ENCODE measurements at places on chromosomes 11 and 22.

DNA sequence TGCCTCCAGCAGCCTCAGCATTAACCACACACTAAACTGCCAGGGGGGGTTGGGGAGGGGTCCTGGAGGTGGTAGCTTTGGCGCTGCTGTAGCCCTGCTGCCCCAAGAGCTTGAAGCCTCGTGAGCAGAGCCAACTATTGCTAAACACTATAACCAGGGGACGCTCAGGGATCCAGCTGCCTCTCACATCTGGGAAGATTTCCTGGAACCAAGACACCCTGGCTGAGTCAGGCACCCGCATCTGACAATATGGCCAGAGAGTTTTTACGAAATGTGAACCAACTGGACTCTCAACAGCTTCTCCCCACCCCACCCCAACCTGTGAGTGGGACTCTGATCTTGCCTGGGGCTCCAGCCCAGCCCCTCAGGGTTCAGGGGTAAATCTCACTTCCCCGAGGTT lies 14.3 kb downstream of the C1QTNF6 start:
- no peaks in the 10 kb centered on the region for H3K36me3 ChIP-seq
- H3K4me3 ChIP-seq, result no peak overlapping the region
- no peaks in the 10 kb centered on the region for H3K27me3 ChIP-seq
- H3K27ac ChIP-seq, result no peak overlapping the region
- H3K4me1 ChIP-seq, result peaks cover 6% of the 10 kb centered on the region
- no peak for DNase-seq

DNA sequence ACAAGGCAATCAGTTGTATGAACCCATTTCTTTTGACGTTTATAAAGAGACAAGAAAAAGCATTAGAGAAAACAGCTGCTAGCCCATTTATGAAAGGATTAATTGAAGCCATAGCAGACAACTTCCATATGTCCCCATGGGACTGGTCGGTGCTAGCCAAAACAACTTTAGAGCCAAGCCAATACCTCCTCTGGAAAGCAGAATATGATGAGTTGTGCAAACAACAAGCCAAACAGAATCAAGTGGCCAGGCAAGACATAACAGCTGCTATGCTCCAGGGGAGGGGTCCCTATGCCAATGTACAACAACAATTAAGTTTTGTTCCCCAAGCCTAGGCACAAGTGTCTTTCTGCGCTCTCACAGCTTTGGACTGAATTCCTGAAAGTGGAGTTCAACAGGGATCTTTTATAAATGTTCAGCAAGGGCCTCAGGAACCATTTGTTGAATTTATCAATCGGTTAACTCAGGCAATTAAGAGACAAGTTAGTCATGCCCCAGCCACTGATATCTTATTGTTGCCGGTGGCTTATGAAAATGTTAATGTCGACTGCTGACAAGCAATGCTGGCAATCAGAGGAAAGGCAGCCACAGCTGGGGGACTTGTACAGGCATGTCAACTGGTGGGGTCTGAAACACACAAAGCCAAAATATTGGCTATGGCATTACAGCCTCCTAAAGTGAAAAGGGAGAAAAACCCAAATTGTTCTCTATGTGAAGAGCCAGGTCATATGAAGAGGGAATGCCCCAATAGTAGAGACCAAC lies 1593.1 kb upstream of the TENM4 start:
- H3K27ac ChIP-seq, result no peak overlapping the region
- no peaks in the 10 kb centered on the region for H3K4me1 ChIP-seq
- H3K27me3 ChIP-seq, result no peaks in the 10 kb centered on the region

- H3K4me1 ChIP-seq, result no peaks in the 10 kb centered on the region
- no peak for DNase-seq
- no peaks in the 10 kb centered on the region for H3K27me3 ChIP-seq
- H3K4me3 ChIP-seq, result no peak overlapping the region
These were observed 32.3 kb downstream of the TMPRSS5 start for GRCh38 chr11:113673550-113674396.

DNA sequence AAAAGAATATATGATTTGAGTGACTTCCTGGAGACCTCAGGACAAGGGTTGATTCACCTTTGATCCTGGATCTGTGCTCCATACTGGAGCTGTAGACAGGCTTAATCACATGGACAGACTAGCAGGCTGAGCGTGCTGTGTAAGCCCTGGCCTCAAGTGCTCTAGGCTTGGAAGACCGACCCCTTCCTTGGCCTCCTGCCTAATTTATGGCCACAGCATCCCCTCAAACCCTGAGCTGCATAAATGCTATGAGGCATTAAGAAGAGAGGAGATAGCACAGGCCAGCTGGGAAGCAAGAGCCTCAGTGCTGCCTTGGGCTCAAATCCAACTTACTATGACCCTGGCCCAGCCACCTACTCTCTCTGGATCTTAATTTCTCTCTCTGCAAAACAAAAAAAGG lies 385.1 kb downstream of the BUD13 start:
- DNase-seq, result no peak
- no peak overlapping the region for H3K27ac ChIP-seq
- H3K36me3 ChIP-seq, result no peaks in the 10 kb centered on the region
- no peaks in the 10 kb centered on the region for H3K27me3 ChIP-seq
- H3K4me3 ChIP-seq, result no peak overlapping the region
